ENCODE measurements at places on chromosomes 1 and 21.

GRCh38 chr1:176880955-176881595, 283.4 kb downstream of the ASTN1 start:
- peak; percentile 24 for DNase-seq

DNA sequence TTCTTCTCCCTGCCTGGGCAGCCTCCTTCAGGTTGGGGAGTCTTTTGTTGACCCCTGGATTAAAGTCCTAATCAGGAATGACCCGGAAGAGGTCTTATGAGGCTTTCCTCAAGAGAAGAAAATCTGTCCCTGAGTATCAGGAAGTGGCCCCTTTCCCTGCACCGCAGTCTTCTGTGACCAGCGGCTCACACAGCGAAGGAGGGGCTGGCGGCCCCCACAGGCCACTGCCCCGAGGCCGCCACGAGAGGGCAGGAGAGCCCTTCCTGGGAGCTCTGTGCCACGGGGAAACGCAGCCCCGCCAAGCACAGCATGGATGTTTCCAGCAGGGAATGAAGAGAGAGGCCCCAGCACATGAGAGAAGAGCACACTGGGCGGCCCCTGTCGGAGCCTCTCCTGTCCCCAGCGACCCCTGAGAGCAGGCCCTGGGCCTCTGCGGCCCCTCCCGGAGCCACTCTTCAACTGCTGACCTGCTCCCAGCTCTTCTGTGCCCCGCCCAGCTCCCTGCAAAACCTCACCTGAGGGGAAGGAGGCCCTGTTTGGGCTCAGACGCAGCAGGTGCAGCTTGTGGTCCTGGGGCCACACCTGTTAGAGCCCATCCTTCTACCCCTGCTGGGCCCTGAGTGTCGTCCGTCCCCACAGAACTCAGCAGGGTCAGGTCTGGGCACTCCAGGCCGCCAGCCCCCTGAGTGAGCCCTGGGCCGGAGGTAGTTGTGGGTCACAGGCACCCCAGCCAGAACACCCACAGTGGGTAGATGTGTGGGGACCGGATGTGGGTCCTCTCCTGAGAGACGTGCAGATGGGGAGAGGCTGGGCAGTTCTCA, 4.9 kb upstream of the POFUT2 start:
- peak; percentile 85 for DNase-seq

GRCh38 chr1:222275729-222276465, 272.0 kb downstream of the HHIPL2 start:
- DNase-seq: no peak

- no peak for DNase-seq
Observed at GRCh38 chr1:54826226-54826816, 25.2 kb upstream of the TTC22 start.

DNA sequence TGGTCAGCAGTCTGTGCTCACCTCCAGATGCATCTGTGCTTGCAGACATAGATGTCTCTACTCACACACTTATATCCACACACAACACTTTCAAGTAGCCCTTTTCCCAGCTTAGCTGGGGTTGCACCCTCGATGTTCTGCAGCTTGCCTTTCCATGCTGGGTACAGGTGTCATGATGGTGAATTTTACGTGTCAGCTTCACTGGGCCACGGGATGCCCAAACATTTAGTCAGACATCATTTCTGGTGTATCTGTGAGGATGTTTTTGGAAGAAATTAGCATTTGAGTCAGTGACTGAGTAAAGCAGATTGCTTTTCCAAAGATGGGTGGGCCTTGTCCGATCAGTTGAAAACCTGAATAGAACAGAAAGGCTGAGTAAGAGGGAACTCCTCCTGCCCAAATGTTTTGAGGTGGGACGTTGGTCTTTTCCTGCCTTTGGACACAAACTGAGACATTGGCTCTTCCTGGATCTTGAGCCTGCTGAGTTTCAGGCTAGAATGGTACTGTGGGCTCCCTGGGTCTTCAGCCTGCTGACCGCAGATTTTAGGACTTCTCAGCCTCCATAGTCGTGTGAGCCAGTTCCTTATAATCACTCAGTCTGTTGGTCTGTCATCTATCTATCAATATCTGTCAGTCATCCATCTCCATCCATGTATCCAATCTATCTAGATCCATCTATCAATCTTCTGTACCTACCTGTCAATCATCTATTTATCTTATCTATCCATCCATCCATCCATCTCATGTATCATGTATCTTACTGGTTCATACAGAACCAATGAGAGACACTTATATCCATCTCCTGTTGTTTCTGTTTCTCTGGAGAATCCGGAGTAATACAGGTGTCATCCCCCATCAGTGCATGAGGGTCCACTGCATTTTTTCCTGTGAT, 12.7 kb upstream of the OBSCN start:
- DNase-seq: no peak

DNA sequence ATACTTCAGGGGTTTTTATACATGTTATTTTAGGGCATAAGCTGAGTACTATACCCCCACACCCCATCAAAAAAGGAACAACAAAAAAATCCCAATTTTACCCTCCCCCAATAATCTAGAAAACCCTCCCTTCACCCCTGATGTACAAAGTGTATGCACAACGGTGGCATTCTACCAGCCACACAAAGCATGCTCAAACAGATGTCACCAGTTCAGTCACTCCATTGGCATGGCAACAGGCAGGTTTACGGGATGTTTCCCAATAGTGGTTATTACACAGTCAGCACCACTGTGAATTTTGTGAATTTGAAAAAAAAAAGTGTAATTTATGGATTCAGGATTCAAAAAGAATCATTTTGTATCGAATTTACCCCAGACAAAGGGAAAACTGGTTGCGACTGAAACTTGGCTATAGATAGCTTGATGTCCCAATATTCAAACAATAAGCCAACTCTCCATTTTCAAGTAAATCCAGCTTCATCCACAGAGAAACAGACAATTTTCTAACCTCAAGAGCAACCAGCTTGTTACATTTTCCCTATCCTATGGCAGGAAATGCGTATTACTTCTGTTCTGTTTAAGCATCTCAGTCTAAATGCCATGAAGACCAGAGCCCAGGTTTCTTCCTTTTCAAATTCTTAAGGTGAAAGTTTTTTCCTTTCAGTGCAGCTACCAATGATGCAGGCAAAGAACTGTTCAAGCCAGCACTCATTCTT, 34.0 kb upstream of the SLC45A3 start:
- no peak for DNase-seq

GRCh38 chr1:6489799-6490180, 1.7 kb downstream of the PLEKHG5 start:
- peak; percentile 99 for DNase-seq

DNA sequence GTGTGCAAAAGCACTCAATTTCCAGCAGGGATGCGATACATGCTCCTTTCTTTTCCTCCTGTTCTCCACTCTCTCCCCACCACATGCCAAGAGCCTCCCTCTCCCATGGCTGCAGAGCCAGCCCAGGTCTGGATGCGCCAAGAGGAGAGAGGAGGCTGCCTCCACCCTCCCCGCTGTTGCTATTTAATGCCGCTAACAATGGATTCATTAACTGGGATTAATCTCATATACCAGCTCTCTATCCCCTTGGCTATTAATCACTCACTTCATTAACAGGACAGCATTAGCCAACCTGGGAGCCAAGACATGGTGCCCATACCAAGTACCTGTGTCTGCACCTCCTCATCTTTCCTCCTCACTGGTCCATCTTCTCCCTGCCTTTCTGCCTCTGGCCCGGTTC, 49.1 kb upstream of the SCMH1 start:
- DNase-seq: no peak

DNA sequence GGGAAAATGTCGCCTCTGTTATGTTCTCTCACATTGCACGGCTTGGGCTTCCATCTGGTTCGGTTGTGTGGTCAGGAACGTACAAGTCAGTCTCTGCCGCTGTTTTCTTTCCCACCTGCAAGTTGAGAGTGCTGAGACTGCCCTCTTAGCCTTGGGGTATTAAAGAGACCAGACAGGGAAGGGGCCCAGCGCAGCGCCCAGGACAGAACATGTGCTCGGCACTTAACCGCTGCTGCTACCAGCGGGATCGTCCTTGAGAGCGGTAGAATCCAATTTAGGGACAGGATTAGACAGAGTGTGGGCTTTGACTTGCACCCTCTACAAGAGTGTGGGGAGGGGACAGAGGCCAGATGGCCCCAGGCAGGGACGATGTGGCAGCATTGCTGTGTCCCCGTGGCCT, 17.7 kb upstream of the AGPAT3 start:
- no peak for DNase-seq

All from GM12891 (cell line).